Type B pancreatic cell (in vitro differentiated cells): ENCODE measurements at places on chromosomes 4 and X.
A peak's percentile ranks its signal among the peaks of the same experiment; 100 is the strongest.

GRCh38 chr4:38500433-38500832 is 163.6 kb upstream of the KLF3 start:
- no peak for DNase-seq

DNA sequence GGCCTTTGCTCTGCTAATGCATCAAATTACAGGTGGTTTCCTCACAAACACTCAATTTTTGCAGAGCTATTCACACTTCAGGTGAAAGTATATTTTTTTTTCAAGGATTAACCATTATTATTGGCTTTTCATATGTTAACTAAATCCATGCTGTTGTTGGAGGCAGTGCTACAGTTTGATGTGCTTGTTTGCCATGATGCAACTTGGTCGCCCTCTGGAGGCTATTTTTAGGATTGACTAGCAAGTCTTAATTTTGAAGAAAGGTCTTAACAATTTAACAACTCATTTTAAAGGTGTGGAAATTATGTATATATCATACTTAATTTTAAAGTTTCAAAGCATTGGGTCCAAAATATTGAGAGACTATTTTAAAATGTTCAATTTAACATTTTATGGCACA is 168.8 kb upstream of the FAM47A start:
- no peak for DNase-seq

DNA sequence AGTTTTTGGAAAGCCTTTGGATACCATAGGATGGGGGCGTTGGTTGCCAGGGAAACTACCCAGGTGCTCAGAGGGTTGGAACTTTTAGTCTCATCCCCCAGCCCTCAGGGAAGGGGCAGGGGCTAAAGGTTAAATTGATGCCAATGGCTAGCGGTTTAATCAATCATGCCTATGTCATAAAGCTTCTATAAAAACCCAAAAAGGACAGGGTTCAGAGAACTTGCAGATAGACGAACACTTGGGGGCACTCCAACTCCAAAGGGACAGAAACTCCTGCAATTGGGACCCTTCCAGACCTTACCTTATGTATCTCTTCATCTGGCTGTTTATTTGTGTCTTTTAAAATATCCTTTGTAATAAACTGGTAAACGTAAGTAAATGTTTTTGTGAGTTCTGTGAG is 30.0 kb upstream of the GPR173 start:
- peak; percentile 4 for DNase-seq

GRCh38 chr4:16034010-16034748 is 49.6 kb downstream of the PROM1 start:
- no peak for DNase-seq

GRCh38 chr4:152780267-152780778 is 569 bp downstream of the ARFIP1 start:
- no peak for DNase-seq

GRCh38 chr4:24973747-24974601 is 56.8 kb downstream of the LGI2 start:
- no peak for DNase-seq

GRCh38 chrX:65203545-65203944 is 227.3 kb upstream of the ZC4H2 start:
- no peak for DNase-seq

GRCh38 chrX:99588936-99589335 is 821.1 kb downstream of the PCDH19 start:
- DNase-seq: no peak

- DNase-seq: no peak
Observed at GRCh38 chr4:109890076-109890475, 22.6 kb upstream of the EGF start.

DNA sequence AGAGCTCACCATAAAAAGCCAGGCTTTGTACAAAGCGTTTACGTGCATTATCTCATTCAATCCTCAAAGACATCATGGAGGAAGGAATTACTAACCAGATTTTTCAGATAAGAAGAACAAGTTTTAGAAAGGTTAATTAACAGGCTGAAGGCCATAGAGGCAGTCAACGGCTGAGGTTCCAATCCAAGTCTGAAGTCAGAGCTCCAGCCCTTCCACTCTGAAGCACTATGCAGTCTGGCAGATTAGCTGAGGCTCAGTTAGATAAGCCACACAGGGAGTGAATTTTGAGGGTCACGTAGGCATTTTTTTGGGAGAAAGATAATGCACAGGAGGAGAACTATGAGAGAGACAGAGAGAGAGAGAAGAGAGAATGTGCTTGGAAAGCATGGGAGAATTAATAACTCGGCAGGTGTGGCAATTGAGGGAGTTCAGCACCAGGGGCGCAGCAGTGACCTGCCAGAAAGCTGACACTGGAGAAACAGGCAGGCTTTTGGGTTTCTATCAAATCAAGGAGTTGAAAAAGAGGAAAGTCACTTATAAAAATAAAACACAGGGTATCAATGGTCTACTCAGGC is 116.5 kb upstream of the NAP1L5 start:
- DNase-seq: no peak

- no peak for DNase-seq
Observed at GRCh38 chrX:71846429-71846828, 64.2 kb upstream of the NHSL2 start.

- peak; percentile 74 for DNase-seq
Observed at GRCh38 chr4:98928131-98928504, 815 bp downstream of the EIF4E start.

DNA sequence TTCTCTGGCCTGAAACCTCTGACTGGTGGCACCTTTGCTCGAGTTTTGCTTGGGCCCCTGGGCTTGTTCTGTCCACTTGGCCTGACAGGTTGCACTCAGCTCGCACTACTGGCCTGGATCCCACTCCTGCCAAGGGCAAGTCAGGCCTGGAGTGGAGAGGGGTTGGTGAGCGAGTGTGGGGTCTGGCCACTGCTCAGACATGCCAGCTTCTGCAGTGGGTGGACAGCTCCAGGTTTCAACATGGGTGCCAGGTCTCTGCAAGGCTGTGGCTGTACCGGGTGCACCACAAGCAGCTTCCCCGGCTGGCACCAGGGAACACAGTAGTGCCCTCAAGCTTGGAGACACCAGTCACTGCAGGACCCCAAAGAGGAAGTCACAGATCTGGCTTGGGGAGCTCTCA is 91.6 kb upstream of the CXorf51A start:
- DNase-seq: no peak

DNA sequence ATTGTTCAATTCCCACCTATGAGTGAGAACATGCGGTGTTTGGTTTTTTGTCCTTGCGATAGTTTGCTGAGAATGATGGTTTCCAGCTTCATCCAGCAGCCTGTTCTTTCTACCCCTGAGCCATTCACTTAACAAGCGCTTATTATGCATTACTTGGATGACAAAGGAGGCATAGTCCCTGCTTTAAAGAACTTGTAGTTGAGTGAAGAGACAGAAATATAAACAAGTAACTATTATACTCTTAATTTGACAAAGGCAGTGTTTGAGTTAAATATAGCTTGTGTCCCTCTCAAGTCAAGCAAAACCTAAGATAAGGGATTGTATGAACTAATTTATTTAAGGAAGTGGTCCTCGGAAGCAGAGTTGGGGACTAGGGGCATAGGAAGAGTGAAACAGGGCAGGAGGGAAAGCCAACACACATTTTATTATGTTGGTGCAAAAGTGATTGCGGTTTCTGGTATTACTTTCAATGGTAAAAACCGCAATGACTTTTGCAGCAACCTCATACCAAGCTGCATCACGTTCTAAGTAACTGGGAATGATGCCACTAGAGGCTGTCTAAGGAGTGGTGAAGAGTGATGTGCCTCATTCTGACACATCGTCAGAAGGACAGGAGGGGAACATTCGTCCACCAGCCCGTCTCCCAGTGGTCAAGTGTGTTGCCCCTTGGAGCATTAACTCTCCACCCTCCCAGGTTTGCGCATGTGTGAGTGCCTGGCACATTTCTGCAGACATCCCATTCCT is 41.8 kb downstream of the QDPR start:
- DNase-seq: no peak

DNA sequence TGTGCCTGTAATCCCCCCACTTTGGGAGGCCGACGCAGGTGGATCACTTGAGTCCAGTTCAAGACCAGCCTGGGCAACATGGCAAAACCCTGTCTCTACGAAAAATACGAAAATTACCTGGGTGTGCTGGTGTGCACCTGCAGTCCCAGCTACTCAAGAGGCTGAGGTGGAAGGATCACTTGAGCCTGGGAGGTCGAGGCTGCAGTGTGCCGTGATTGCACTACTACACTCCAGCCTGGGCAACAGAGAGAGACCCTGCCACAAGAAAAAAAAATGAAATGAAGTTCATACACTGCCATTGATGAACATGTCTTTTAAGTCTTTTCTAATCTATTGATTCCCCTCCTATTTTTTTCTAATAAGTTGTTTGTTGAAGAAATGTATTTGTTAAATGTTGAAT is 5.0 kb upstream of the ZFX start:
- DNase-seq: no peak

GRCh38 chrX:73758250-73758649 is 195.3 kb downstream of the CHIC1 start:
- no peak for DNase-seq

DNA sequence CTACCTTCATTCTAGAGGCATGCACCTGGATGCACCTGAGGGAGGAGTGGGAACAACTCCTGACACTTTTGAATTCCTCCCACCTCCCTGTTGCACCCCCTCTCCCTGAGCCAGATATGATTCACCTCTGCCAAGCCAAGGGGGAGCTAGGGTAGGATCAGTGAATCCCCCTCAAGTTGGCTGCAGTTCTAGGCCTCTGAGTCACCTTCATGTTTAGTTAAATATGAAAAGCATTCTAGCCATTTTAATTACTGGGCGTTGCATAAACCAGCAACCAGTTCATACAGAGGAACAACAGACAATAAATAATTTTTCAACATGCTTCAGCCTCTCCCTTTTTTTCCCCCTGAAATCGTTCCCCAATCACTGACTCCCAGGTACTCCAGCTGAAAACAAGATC is 1440.2 kb downstream of the ADGRL3 start:
- DNase-seq: no peak

DNA sequence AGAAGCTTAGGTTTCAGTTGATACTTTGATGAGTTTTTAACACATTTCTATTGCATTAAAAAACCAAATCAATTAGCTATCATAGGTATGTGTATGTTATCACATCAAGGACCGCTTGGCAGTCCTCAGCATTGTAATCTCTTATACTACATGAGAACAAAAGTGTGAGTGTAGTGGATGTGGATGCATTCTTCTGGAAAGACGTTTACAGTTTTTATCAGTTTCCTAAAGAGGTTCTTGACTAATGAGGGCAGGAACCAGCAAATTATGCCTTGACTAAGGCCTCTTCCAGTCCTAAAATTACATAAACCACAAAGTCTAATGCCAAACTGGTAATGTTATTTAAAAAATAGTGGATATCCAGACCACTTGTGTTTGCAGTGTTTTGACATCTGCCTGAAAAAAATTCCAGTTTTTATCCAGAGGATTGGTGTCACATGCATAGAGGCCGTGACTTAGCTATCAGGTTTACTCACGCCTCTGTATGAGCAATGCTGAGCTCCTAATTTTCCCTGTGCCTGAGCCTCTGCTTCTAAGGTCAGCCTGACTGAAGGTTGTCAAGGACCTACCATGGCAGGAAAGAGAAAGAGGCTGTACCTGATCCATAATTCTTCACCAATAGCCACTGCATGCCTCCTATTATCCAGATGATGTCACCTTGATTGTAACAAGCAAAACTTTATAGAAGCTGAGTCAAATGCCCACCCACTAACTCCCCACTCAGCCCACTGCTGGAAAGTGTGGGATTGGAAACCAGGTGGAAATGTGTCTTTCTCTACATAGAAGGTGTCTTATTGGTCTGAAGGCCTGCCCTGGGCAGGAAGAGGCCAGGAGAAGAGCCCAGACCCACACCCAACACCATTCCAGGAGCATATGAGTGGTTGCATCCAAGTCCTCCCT is 68.7 kb downstream of the ENPP6 start:
- DNase-seq: no peak

DNA sequence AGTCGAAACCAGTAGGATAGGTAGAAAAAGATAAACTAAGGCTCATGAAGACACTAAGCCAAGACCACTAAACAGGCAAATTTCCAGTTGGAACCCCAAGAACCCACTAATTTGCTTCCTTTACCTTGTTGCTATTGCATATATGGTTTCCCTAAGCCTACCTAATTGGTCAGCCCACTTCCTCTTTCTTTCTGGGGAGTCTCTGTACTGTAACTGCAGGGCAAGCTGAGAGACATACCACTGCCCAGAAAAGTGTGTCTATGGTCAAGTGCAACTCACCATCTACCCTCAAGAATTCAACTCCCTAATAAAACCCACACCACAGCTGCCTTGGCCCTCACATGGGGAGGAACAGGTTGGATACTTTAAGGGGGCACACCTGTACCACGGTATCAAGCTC is 28.6 kb downstream of the IDS start:
- DNase-seq: no peak

DNA sequence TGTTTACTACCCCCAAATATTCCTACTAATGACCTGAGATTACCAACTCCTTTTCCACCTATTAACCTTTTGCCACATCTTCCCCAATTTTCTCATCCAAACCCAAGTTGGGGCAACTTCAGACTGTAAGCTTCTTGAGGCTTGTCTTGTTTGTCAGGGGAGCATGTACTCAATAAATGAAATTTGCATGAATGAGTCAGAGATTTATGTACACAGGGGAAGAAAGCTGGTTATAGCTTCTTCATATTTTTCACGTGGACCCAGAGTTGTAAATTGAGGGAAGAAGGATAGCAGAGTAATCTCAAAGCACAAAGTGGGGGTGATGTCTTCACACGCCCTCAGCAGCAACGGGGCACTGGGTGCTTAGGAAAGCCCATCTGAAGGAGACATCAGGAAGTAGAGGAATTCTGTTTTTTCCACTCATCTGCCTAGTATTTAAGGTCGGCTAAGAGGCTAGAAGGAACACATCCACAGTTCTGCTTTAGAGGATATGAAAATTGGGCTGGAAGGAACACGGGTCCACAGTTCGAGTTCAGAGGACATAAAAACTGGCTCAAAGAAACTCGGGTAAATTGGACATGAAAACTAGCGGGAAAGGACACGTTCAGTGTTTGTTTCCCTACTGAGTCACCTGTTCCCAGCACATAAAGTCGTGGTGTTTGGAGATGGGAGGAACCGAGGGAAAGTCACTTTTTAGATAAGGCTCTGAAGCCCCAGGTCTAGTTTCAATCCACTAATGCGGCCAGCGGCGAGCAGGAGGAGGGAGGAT is 696 bp upstream of the CA5B start:
- no peak for DNase-seq

GRCh38 chr4:167233685-167234315 is 494 bp downstream of the SPOCK3 start:
- no peak for DNase-seq

DNA sequence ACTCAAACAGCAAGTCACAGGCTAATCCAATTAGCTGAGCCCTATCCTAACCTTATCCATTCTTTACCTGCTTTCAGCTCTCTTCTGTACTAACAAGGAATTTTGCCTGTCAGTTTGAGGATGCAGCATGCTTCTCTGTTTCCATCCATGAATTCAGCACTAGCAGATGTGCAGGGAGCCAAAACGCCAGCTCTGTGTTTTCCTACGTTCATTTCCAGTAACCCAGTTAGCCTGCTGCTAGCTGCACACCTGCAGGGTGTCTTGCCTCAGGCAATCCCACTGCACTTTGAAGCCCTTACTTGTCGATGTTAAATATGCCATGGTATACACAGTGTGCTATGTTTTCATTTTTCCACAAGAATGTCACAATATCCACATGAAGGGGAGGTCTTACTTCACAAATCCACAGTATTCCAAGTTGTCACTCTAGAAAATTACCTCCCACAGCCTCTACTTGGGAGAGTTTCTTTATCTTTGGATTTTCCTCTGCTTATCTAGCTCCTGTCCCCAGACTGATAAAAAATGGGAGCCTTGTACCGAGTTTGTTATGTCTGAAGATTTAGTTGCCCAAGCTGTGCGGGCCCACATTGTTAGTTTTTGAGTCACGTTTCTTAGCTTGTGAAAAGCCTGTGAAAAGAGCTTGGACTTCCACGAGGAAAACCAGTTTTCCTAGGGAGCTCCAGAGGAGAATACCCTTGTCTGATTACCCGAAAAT is 127.6 kb upstream of the HHIP start:
- DNase-seq: no peak
